Activated CD4-positive, alpha-beta T cell treated with anti-CD3 and anti-CD28 coated beads, Interleukin-2, amount 50 U/mL, for 1 hour (primary cell): ENCODE measurements at places on chromosomes 1 and 21.

DNA sequence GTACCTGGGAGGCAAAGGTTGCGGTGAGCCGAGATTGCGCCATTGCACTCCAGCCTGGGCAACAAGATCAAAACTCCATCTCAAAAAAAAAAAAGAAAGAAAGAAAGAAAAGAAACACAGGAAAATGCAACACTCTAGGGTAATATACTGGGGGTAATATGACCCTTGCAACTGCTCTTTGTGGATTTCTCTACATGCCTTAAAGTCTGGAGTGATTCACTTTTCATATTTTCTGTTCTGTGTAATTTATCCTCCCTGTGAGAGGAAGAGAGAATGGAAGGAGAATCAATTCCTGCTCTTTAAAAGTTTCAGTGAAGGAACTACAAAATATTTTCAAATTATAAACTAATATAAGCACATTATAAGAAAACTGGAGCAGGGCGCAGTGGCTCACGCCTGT, 22.7 kb downstream of the RIT1 start:
- DNase-seq: no peak

DNA sequence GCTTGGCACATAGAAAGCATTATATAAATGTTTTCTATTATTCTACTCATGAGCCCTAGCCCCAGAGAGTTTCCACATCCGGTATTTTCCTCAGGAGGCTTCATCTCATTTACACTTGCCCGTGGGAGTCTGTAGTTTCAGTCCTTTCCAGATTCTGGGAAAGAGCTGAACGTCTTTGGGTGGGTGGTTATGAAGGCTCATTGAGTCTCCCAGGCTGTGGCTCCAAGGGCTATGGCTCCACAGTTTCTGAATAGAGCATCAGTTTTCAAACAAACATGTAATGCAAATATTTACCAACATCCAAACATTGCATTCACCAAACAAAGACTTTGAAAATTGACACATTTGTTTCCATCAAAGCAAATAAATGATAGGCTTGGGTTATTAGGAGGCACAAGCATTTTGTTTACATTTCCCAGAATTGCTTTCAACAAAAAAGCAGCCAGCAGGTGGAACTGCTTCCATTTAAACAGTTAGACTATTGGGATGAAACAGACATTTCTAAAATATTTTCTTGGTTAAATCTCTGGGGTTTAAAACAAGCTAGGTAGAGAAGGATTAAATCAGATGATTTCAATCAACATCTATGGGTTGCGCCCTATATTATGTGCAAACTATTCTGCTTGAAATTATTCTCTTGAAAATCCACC, 1.3 kb upstream of the LEMD1 start:
- DNase-seq: no peak

DNA sequence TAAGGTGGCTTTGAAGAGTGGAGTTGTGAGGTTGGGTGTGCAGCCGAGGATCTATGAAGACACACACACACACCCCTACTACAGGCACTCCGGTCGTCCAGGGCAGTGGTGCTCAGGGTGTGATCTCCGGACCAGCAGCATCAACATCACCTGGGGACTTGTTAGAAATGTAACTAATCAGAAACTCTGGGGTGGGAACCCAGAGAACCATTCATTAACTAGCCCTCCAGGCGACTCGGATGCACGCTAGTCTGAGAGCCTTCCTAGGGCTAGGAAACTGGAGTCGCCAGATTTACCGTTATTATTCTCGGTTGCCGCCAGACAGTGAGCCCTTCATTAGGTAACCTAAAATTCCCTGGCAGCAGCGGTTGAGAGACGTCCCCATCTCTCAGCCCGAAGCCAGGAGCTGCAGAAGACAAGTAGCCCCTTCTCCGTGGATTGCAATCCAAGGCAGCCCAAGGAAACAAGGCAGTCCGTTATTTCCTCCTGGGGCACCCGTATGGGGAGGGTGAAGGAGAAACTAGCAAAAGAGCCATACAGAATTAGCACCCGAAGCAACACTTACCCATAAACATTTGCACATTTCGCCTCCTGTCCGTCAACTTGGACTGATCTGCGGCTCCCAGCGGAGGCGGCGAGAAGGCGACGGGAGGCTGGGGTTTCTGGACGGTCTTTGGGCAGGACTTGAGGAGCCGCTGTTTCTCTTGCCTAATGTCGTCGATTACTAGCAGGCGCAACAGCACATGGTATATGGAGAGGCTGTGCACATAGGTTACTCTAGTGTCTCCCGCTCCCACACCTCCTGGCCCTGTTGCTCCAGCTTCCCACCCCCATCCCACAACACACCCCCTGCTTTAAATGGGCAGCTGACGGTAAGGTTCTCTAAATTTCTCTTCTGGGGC, 2.9 kb upstream of the CCN1 start:
- DNase-seq: no peak

GRCh38 chr1:28037946-28038345, 50.5 kb downstream of the EYA3 start:
- no peak for DNase-seq

DNA sequence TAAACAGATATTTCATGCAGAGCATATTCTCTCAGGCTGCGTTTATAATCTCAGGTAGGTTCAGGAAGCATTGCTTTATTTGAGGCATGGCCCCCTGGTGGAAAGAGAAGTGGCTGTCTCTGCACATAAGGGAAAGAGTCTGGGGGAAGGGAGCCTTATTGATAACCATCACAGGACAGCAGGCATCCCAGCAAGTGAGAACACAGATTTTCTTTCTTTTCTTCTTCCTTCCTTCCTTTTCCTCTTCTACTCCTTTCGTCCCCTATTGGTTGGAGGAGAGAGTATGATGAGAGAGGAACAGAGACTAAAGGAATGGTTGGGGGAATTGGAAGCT, 21.9 kb downstream of the TSNAX start:
- DNase-seq: peak; percentile 19

DNA sequence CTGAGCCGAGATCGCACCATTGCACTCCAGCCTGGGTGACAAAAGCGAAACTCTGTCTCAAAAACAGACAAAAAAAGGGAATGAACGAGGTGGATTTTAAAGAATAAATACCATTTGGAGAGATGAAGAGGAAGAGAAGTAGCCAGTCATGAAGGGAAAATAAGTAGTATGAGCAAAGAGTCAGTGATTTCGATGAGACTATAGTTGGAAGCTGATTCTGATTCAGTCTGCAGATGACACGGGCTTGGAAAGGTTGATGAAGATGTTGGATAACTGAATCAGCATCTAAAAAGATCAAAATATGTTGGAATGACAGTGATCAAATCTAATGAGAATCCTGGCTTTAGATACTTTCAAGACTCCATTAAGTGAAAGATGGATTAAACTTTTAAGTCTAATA, 23.8 kb downstream of the MACF1 start:
- DNase-seq: no peak

GRCh38 chr1:183077097-183077496, 53.9 kb downstream of the LAMC1 start:
- no peak for DNase-seq
